NCI-H2171 treated with DMSO at 0.1 percent for 48 hours (cell line): ENCODE measurements at places on chromosomes 4 and X.
A peak's percentile ranks its signal among the peaks of the same experiment; 100 is the strongest.

GRCh38 chr4:86554646-86555045 is 39.5 kb upstream of the PTPN13 start:
- no peak for DNase-seq

- DNase-seq: peak; percentile 37
Measured at GRCh38 chrX:39212456-39212855, 411.2 kb downstream of the MID1IP1 start.

DNA sequence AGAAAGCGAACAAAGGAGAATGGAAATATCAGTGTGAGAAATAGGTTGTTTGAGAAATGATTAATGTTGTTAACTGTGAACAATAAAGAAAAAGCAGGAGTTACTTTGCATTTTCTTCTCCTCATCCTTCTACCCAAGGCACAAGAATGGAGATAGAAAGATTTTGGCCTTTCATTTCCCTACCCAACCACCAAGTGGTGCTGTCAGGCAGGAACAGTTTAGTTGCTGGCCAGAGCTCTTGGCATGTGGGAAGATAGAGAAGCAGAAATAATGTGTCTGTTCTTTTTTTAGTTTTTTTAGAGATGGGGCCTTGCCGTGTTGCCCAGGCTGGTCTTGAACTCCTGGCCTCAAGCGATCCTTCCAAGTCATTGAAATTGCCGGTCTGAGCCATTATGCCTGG is 12.8 kb downstream of the HOPX start:
- peak; percentile 5 for DNase-seq

GRCh38 chr4:52659722-52660261 is 691 bp upstream of the USP46 start:
- DNase-seq: no peak

- no peak for DNase-seq
Measured at GRCh38 chrX:5595570-5595969, 633.1 kb downstream of the NLGN4X start.
